Activated T-cell treated with anti-CD3 and anti-CD28 coated beads for 4 hours (primary cell): ENCODE measurements at places on chromosomes 6 and 20.

GRCh38 chr6:159754959-159755914 lies 6.6 kb upstream of the ACAT2 start:
- DNase-seq, result no peak

GRCh38 chr20:5990946-5991345 lies 40.5 kb downstream of the MCM8 start:
- no peak for DNase-seq

GRCh38 chr20:58950603-58951002 lies 30.5 kb upstream of the NELFCD start:
- no peak for DNase-seq

GRCh38 chr6:131001945-131002660 lies 60.9 kb downstream of the EPB41L2 start:
- no peak for DNase-seq

DNA sequence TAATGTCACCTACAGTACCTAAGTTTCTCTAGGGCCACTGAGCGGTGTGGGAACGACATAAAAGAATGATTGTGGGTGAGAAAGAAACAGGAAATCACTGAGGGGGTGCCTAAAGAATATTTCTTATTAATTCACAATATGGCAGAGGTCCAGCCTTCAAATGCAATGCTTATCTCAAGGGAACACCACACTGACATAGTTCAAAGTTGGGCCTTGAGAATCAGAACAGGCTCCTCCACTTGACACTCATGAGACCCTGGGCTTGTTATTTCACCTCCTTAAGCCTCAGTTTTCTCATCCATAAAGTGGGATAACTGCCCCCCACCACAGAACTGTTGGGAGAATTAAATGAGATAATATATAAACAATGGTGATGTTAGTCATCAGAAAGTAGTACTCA lies 40.4 kb upstream of the ARHGAP18 start:
- no peak for DNase-seq

DNA sequence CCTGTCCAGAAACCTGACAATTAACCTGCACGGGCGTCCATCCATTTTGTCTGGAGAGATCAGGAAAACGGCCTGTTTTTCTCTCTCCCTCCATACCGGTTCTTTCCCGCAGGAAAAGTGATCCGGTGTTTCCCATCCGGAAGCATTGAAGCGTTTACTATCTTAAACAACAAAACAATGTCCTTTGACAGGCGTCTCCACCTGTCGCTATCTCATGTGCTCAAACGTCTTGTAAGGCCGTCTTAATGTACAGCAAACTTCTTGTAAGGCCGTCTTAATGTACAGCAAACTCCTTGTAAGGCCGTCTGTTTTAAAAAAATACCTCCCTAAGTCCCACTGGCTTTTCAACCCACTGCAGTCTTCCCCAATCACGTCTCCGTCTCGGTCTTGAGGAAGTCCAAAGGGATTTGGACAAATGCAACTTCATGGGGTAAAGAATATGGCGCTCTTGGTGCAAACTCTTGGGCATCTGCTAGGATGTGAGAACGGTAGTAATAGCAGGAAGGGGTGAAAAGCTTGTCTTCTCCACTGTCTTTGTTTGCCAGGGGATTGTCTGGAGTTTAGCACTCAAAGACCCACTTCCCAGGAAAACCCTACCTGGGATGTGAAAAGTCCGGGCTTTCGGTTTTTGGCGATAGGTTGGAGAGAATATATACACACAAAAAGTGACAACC lies 29.9 kb upstream of the TRIM27 start:
- DNase-seq, result no peak

DNA sequence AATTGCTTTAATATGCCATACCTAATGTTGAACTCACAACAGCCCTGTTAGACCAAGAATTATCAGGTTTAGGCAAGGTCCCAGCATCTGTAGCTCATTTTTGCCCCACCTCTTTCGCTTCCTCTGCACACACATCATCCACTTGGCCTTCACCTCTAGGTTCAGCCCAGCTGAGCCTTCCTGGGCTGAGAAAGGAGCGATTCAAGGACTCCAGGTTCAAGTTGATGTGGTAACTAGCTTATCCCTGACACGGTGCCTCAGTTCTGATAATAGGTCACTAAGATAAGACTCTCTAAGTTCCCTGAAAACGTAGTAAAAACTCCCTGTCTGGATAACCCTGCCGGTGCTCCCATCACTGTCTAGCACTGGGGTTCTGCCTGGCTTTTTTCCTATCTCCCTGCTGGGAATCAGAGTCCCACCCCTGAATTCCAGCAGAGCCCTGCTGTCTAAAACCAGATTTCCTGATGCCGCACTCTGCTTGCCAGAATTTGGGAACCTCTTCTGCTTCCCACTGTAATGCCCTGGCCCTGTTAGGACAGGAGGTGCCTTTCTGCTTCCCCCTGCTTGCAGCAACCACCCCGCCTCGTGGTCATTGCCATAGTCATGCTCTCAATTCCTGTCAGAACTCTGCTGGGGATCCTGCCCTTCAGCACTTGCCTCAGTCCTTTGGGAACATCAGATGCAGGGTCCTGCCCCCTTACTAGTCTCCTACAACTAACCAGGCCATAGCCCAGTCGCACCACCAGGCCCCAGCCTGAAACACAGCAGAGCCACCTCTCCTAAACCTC lies 47.6 kb downstream of the ALDH8A1 start:
- no peak for DNase-seq

DNA sequence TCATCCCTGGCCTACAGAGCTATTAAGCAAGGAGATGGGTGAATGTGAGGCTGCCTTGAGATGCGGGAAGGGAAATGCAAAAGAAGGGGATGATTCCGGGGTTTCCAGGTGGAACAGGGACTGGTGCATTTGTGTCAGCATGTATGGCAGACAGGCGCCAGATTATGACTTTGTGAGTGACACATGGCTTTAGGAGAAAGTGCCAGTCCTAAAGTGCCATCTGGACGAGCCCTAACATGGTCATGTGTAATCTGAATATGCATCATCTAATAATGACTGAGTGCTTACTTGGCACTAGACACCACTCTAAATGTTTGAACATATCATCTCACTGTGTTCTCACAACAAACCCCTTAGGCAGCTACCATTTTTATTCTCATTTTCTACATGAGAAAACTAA lies 195.0 kb upstream of the TSHZ2 start:
- no peak for DNase-seq

GRCh38 chr6:30206799-30207618 lies 6.2 kb downstream of the TRIM26 start:
- no peak for DNase-seq

DNA sequence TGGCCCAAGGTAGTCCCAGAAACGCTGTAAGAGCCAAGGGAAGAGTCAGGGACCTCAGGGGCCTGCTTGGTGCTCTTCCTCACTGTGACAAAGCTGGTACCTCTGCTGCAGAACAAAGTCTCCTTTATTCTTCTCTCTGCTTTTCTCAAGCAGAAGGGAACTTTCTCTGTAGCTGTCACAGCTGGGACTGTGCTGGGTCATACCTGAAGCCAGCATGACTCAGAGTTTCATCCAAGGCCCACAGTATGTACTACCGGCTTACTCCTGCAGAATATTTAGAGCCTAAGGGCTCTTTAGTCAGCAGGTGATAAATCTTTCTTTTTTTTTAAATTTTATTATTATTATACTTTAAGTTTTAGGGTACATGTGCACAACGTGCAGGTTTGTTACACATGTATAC lies 183.2 kb downstream of the TINAG start:
- no peak for DNase-seq

- DNase-seq, result no peak
Observed at GRCh38 chr6:39880594-39880993, 53.7 kb downstream of the MOCS1 start.

- no peak for DNase-seq
Observed at GRCh38 chr6:29112135-29112534, 4.3 kb downstream of the OR2J3 start.

DNA sequence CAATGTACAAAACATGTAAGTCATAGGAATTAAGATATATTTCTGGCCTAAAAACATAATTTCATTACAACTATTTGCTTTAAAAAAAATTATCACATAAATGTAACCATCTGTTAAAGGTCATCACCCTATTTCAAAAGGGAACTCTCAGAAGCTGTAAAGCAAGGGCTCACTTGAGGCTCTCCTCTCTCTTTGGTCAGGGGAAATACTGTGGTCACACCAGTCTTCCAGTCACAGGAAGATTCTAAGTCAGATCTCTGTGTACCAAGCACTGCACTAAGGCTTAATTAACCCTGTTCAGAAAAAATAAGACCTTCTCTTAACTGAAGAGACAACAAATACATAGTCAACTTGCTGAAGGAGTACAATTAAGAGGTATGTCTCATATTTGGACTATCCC lies 75.6 kb downstream of the MMS22L start:
- no peak for DNase-seq

- DNase-seq, result no peak
Observed at GRCh38 chr6:16183187-16183664, 54.3 kb downstream of the MYLIP start.

DNA sequence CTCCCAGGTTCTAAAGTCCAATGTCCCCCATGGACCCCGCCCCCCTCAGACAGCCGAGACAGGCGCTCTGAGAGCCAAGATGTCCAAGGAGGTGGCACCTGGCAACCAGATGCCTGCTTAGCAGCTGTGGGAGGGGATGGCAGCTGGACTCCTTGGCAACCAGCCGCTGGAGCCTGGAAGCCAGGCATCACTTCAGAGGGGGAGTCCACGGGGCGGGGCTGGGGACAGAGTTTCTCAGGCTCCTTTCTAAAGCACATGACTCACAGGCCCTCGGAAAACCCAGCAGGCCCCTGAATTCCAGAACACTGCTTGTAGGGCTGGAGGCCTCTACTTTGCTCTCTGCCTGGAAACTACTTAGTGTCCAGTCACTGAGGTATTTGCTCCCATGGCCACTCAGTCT lies 51.5 kb downstream of the PREX1 start:
- DNase-seq, result no peak

GRCh38 chr6:30542404-30542725 lies 13.9 kb downstream of the GNL1 start:
- DNase-seq, result no peak

GRCh38 chr20:23080521-23080920 lies 5.6 kb downstream of the CD93 start:
- no peak for DNase-seq

DNA sequence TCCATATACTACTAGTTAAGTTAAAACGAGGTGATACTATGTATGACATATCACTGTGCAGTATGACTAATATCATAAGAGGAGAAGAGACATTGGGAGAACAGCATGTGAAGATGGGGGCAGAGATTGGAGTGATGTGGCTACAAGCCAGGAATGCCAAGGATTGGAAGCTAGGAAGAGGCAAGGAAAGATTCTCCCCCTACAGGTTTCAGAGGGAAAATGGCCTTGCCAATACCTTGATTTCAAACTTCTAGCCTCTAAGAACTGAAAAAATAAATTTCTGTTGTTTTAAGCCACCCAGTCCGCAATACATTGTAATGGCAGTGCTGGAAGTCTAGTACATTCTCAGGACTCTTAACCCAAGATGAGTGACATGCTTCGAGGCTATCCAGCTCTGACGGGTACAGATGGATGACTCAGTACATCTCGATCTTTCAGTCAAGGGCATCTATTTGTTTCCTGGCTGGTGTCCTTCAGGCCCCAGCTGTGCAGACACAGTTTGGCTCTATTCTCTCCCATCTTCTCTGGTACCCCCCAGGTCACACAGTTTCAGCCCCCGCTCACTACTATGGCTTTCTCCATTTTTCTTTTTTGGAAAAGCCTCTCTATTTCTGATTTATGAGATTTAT lies 55.5 kb upstream of the THEMIS start:
- DNase-seq, result no peak

- no peak for DNase-seq
Observed at GRCh38 chr6:5175635-5176034, 85.1 kb downstream of the LYRM4 start.

DNA sequence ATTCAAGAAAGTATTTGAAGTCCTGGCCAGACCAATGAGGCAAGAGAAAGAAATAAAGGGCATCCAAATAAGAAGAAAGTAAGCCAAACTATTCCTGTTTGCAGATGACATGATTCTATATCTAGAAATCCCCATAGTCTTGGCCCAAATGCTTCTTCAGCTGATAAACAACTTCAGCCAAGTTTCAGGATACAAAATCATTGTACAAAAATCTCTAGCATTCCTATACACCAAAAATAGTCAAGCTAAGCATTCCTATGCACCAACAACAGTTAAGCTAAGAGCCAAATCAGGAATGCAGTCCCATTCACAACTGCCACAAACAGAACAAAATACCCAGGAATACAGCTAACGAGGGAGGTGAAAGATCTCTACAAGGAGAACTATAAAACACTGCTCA lies 60.1 kb upstream of the PHIP start:
- DNase-seq, result no peak

- no peak for DNase-seq
Observed at GRCh38 chr6:114068116-114068515, 97.2 kb upstream of the HDAC2 start.

DNA sequence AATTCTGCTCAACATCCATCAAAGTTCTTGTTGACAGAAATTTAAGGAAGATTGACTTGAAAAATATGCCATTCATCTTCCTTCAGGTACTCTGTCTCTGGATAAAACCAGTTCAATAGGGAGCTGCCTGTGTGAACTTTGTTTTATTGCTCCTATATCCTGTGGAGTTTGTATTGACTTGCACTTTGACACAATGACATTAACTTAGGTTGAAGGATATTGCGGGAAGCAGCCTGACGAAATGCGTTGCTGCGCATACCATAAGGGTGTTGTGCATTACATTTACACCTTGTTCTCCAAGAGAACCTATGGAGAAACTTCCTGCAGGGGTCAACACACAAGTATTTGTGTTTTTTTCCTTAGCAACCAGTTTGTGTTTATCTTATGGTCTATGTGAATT lies 185.4 kb upstream of the GRIK2 start:
- DNase-seq, result no peak

DNA sequence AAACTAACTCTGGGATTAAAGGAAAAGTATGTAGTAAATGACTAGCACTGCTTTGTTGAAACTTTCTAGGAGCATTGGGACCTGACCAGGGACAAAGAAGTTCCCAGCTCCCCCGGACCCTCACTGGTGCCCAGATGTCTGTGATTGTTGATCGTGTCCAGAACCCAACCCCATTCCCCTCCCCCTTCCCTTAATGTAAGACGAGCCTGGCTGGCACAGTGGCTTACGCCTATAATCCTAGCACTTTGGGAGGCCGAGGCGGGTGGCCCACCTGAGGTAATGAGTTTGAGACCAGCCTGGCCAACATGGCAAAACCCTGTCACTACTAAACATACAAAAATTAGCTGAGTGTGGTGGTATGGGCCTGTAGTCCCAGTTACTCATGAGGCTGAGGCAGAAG lies 750.3 kb downstream of the CBLN4 start:
- no peak for DNase-seq

GRCh38 chr6:93248631-93249030 lies 170.7 kb downstream of the EPHA7 start:
- DNase-seq, result no peak

- no peak for DNase-seq
Observed at GRCh38 chr20:23305098-23305497, 45.5 kb upstream of the NXT1 start.

- DNase-seq, result no peak
Observed at GRCh38 chr6:95576218-95576997, 927 bp upstream of the MANEA start.
